ENCODE measurements at places on chromosomes 16 and 17.

- DNase-seq: no peak
These were observed 43.8 kb downstream of the NOG start for GRCh38 chr17:56637254-56637653.

DNA sequence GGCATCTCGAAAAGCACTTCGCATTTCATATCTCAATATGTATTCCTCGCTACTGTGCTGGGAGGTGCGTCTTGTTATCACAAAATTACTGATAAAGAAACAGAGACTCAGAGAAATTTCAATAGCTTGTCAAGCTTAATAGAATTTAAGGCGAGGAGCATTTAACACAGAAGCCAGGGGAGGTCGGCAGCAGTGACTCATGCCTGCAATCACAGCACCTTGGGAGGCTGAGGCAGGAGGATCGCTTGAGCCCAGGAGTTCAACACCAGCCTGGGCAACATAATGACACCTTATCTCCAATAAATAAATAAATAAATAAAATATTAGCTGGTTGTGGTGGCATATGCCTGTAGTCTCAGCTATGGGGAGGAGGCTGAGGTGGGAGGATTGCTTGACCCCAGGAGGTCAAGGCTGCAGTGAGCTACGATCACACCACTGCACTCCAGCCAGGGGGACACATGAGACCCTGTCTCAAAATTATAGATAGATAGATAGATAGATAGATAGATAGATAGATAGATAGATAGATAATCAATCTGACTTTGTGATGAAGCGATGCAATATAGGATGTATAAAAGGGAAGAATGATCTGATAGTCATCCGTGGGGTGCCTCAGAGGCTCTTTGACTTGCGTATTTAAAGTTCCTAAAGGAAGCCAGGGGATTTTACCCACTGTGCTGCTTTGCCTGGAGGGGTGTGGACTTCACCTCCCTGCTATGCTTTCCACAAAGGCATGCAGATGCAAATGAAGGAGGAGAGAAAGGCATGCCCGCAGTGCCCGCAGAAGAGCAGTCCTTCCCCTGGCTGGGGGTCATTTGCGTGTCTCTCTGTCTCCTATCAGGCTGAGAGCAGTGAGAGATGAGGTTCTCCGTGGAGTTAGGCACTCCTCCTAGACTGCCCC lies 15.9 kb upstream of the USP10 start:
- no peak for DNase-seq

- no peak for DNase-seq
These were observed 99.8 kb downstream of the CDH11 start for GRCh38 chr16:65021852-65022595.

- no peak for DNase-seq
These were observed 86.5 kb downstream of the ABCA8 start for GRCh38 chr17:68868708-68869107.

- DNase-seq: no peak
These were observed 47.8 kb downstream of the ANKFY1 start for GRCh38 chr17:4215882-4216570.

DNA sequence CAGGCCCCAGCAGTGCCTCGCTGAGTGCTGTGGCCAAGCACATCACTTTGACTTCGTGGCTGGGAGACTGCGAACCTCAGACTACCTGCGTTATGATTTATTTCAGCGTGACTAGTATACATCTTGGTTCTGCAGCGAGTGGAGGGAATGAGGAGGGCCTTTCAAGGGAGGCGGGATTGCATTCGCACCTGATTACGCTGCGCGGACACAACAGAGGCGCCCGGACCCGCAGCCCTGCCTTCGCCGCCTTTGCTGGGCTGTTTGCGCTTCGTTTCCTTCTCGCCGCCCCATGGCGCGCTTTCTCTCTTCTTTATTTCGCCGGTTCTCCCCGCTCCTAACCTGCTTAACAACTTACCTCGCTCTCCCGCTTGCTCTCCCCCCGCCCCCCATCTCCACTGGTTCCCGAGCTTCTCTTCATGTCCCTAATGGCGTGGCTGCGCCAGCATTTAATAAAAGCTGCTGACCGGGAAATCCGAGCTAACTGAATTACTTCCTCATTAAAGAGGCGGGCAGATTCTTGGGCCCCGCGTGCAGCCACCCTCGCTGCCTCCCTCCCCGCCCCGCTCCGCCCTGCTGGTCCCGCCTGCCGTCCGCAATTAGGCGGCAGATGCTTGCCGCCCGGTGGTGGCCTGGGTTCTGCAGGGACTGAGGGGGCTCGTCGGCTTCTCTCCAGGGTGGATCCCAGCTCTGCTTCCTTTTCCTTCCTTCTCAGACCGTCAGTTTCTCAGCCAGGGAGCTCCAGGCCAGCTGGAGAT lies 257.6 kb upstream of the SDK2 start:
- DNase-seq: peak; percentile 33

GRCh38 chr16:87618216-87618615 lies 15.9 kb downstream of the JPH3 start:
- DNase-seq: no peak

- DNase-seq: no peak
These were observed 58.1 kb downstream of the ZFHX3 start for GRCh38 chr16:72989579-72990551.

GRCh38 chr17:64718058-64718457 lies 56.0 kb upstream of the SMURF2 start:
- no peak for DNase-seq

DNA sequence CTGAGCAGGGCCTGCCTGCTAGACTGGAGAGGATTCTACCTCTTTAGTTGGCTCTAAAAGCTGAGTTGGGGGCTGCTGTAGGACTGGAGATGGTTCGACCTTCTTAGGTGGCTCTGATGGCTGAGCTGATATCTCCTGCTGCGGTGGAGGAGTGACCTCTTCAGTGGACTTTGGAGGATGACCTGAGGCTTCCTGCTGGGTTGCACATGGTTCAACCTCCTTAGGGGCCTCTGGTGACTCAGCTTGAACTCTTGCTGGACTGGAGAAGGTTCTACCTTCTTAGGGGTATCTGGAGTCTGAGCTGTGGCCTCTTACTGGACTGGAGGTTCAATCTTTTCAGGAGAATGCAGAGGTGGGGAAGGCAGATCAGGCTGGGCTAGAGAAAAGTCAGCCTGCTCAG lies 48.9 kb upstream of the TMEM97 start:
- DNase-seq: no peak

DNA sequence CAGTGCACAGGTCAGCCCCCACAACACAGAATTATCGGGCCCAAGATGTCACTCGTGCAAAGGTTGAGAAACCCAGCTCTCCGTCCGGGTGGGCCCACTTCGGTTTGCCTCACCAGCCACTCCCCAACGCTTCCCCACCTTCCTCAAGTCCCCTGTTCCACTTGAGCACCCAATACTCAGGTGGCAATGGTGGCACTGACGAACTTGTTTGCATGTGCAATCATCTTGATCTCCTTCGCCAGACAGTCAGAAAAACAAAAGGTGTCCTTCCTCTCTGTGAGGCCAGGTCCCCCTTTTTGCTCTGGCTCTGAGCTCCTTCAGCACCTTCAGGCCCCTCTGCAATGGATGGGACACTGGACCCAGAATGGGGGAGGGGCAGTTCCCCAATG lies 3.7 kb downstream of the GGA2 start:
- DNase-seq: no peak

GRCh38 chr17:19533036-19533717 lies 477 bp upstream of the SLC47A1 start:
- DNase-seq: no peak

DNA sequence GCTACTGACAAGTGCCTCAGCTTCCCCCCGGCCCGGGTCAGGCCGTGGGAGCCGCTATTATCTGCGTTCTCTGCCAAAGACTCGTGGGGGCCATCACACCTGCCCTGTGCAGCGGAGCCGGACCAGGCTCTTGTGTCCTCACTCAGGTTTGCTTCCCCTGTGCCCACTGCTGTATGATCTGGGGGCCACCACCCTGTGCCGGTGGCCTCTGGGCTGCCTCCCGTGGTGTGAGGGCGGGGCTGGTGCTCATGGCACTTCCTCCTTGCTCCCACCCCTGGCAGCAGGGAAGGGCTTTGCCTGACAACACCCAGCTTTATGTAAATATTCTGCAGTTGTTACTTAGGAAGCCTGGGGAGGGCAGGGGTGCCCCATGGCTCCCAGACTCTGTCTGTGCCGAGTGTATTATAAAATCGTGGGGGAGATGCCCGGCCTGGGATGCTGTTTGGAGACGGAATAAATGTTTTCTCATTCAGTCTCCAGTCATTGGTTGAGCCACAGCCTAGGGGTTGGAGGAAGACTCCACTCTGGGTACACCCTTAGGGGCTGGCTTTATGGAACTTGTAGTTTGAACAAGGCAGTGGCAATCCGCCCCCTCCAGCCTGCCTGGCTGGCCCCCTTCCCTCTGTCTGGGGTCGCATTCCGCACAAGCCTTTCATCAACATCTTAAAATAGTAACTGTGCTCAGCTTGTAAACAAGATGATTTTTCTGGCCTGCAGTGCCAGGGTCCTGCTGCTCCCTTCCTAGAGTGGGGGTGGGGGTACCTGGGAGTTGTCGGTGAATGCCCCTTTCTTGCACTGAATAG lies 4.1 kb downstream of the SYNGR2 start:
- no peak for DNase-seq

DNA sequence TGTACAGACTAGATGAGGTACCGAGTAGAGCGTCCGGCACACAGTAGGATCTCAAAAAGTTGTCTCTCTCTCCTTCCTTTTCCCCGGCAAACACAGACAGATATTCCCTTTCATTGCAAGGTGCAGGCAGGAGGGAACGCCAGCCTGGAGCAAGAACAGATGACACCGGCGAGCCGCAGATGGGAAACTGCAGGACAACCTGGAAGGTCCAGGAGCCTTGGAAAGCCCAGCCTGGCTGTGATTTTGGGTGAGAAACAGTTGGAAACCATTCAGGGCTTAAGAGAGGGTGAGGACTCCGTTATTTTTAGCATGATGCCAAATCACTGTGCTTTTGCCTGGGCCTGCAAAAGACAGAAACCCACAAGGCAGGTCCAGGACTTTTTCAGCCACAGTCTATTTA lies 7.3 kb downstream of the CDH11 start:
- no peak for DNase-seq

DNA sequence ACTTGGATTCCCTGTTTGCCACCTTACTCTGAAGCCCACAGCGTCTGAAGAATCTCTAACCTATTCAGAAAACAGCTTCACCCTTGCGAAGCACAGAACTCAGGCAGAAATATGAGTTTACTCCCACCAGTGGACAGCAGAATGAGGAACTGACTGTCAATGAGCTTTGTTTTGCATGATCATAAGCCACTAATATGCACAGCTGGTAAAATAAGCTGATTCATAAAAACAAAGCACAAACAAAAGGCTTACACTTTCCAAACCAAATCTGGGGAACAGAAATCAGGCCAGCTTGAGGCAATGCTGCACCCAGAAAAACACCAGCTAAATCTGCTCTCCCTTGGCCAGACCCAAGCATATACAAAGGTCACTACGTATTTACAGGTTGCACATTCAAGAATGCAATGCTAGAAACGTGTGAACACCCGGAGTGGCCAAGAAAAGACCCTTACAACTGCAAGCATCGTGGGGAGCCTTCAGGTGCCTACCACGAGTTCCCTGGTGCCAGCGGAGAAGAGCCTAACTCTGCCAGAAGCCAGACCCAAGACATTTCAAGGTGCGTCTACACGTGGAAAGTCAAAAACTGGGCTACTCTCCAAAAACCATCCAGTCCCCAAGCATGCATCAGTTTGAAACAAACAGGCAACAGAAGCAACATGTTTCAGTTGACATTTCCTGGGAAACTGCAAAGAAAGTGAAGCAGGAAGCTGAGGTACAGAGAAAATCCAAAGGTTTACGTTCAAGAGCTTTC lies 207.1 kb downstream of the ZFHX3 start:
- no peak for DNase-seq

GRCh38 chr17:44628243-44629188 lies 27.8 kb upstream of the MEIOC start:
- no peak for DNase-seq

GRCh38 chr16:71966932-71967331 lies 33.3 kb downstream of the PKD1L3 start:
- no peak for DNase-seq

DNA sequence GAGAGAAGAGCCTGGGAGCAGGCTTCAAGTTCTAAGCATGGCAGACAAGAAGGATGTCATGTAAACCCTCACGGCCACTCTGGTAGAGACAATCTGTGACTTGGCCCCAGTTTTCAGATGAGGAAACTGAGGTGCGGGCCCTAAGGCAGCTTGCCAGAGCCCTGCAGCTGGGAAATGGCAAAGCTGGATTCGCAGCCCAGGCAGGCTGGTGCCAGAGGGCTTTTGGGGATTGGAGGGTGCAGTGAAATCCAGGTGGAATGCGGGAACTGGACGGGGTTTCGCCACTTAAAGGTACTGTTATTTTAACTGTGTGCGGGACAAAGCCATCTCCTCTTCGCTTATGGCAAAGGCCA lies 477 bp upstream of the OSGIN1 start:
- DNase-seq: no peak

DNA sequence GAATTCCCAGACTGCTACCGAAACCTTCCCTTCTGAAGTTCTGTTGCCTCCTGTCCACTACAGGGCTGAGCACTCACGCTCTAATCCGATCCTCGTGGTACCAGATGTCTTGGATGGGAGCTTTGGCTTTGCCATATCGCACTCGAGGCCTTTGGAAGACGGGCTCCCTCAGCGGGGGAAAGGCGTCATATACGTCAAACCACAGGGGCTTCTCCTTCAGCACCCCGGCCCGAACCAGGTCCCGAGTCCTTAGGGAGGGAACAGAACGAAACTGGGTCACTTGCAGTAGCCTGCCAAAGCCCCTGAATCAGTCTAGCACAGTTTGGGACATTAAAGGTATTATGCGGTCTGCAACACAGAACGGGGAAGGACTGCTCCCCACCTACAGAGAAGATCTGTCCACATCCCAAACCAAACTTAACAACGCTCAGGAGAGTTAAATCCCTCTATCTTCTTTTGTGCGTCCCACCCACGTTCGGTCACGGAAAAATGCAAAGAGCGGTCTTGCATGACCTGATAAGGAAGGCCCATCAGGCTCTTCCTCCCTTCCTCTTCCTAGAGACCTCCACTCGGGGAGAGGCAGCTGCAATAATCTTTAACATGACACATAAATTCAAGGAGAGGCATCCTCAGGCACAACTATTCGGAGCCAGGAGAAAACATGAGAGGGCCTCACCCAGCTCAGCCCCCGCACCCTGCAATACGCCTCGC lies 526 bp downstream of the MRPS23 start:
- no peak for DNase-seq

DNA sequence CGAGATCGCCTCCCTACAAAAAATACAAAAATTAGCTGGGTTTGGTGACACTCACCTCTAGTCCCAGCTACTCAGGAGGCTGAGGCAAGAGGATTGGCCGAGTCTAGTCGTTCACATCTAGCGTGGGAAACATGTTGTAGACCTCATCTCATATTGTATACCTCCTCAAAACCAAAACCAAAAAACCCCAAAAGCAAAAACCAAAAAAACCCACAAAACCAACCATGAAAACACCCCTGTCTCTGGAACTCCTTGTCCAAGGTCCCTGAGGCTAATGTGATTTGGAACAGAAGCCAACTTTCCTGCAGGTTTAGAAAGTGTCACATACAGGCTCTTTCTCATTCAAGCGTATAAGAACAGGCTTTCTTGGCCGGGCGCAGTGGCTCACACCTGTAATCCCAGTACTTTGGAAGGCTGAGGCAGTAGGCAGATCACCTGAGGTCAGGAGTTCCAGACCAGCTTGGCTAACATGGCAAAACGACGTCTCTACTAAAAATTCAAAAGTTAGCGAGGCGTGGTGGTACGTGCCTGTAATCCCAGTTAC lies 29.0 kb downstream of the RAB11FIP3 start:
- no peak for DNase-seq
